Dermis microvascular lymphatic vessel endothelial cell (primary cell): ENCODE measurements at places on chromosomes 12 and 14. TPM values are rescaled to one million over a fixed set of nuclear protein-coding genes. Genes with fewer than 3 reads are reported as not detected.

The GALNT16 gene
- total RNA-seq: 0.13 TPM in 2 replicates

The GCN1 gene
- 68.0 and 83.6 TPM in 2 replicates for total RNA-seq

The MFAP5 gene
- 0.13 TPM in 1 of 2 replicates, not detected in the other for total RNA-seq

The BCL2L14 gene
- not detected in 2 replicates for total RNA-seq

The LGR5 gene
- total RNA-seq: not detected in 2 replicates

DNA sequence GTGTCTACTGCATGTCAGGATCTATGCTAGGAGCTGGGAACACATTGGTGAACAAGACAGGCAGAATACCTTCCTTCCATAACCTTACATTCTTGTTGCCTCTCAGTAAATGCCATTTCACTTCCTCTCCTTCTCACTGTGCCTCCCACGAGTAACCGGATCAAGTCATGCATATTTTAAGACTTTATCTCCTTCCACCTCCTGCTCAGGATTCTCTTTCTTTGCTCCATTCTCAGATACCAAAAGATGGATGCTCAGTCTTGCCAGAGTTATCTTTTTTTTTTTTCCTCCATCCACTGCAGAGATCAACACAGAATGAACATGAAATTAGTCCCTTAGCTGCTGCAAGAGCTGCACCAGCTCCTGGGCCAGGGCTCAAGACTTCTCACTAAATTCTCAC, 20.0 kb upstream of the APPL2 start:
- no peak for DNase-seq

- no peak for DNase-seq
These were observed 19.5 kb upstream of the CERS5 start for GRCh38 chr12:50186681-50187080.

GRCh38 chr12:54983536-54984101, 943 bp downstream of the TESPA1 start:
- DNase-seq: no peak

GRCh38 chr14:96086574-96087077, 47.5 kb downstream of the C14orf132 start:
- DNase-seq: no peak

GRCh38 chr14:63573581-63573980, 30.4 kb upstream of the PPP2R5E start:
- DNase-seq: no peak

DNA sequence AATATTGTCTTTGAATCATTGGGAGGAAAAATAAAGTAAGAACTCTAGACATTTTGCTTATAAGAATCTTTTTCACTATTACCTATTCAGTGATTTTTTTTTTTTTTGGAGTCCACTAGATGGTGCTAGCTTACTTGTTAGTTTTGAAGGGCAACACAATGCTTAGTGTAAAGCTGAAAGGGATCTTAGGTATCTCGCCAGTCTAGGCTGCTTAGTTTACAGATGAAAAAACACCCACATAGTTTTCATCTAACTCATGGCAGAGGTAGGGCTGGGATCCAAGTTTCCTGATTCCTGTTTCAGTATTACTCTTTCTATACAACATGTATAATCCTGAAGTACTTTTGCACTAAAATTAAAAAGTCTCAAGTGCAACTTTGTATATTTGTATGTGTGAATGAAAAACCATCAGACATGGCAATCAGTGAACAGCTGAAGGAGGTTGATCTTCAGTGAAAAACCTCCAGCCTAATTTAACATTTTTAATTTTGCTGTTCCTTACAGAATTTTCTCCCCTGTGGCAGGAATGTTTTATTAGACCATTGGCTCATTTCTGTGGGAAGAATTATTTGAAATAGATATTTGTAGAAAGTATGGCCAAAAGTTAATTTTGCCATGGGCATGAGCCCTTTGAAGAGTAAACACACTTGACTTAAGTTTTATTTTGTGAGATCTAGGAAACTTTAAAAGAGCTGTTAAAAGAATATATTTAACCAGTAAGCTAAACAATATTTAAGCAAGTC, 40.7 kb downstream of the LRRIQ1 start:
- peak; percentile 30 for DNase-seq

DNA sequence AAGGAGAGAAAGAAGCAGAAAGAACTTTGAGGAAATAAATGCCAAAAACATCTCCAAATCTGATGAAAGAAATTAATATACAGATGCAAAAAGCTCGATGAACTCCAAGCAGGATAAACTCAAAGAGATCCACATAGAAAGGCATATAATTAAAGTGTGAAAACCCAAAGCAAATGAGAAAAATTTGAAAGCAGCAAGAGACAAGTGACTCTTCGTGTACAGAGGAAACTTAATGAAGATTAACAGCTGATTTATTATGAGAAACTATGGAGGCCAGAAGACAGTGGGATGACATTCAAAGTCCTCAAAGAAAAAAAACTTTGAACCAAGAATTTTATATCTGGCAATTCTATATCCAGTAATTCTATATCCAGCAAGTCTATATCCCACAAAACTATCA, 163.0 kb upstream of the TMCC3 start:
- DNase-seq: no peak

DNA sequence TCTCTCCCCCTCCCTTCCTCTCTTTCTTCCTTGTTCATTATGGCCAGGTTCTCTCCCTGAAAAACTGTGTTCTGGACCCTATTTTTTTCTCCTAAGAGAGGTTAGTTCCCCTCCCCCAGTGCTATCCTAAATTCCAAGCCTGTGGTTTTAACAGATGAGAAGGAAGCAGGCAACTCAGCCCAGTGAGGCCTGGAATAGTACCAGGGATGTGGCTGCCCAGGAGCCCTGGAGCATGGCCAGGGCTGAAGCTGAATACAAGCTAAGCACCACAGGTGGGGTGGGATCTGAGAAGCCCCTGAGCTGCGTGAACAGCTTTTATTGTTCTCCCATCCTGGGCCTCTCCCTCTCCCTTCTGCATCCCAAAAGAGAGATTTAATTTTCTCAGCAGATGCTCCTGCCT, 1581.3 kb upstream of the TMEM132C start:
- no peak for DNase-seq

DNA sequence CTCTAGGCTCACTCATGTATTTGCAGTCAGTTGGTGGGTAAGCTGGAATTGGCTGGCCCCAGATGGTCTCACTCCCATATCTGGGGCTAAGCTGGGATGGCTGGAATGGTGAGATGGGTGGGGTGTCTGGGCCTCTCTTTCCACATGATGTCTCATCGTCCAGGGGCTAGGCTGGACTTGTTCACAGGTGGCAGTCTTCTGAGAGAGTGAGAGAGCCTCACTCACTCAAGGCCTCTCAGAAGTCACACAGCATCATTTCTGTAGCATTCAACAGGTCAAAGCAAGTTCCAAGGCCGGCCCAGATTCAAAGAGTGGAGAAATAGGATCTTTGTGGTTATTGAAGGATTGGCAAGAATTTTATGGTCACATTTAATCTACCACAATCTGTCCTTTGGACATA, 102.7 kb downstream of the UNC79 start:
- DNase-seq: no peak
